ENCODE measurements at places on chromosomes 12 and 14. TPM values are rescaled to one million over a fixed set of nuclear protein-coding genes. Genes with fewer than 3 reads are reported as not detected.

CPNE6 gene
- not detected for total RNA-seq

SPIC gene
- not detected for total RNA-seq

PLCZ1 gene
- total RNA-seq = not detected

RFX4 gene
- total RNA-seq = not detected

RDH12 gene
- not detected for total RNA-seq

ANKRD13A gene
- 15.2 TPM for total RNA-seq

BDKRB2 gene
- total RNA-seq = 1.1 TPM

OSGEP gene
- total RNA-seq = 28.1 TPM

ACVR1B gene
- total RNA-seq = 17.3 TPM

ARHGEF25 gene
- 5.1 TPM for total RNA-seq

BATF gene
- total RNA-seq = not detected

DBX2 gene
- not detected for total RNA-seq

ART4 gene
- not detected for total RNA-seq

SLCO1A2 gene
- not detected for total RNA-seq

YLPM1 gene
- total RNA-seq = 35.8 TPM

ARL1 gene
- total RNA-seq = 58.0 TPM

KLHL42 gene
- 21.0 TPM for total RNA-seq

CORO1C gene
- 181 TPM for total RNA-seq

SERPINA4 gene
- not detected for total RNA-seq

IL26 gene
- total RNA-seq = not detected

AKAP3 gene
- total RNA-seq = 0.05 TPM

FAM186B gene
- 0.19 TPM for total RNA-seq

GALNT6 gene
- total RNA-seq = 3.3 TPM

PROX2 gene
- total RNA-seq = not detected

ZNF891 gene
- 0.28 TPM for total RNA-seq

HOXC4 gene
- total RNA-seq = 3.4 TPM

SLC24A4 gene
- total RNA-seq = 0.07 TPM

NXPH4 gene
- total RNA-seq = 5.2 TPM

PLEKHD1 gene
- 0.03 TPM for total RNA-seq

PRKD1 gene
- 2.2 TPM for total RNA-seq

CD4 gene
- not detected for total RNA-seq

CLEC4A gene
- total RNA-seq = not detected

PUS7L gene
- 2.9 TPM for total RNA-seq

ADAMTS20 gene
- not detected for total RNA-seq

KITLG gene
- total RNA-seq = 16.6 TPM

STRN3 gene
- total RNA-seq = 11.9 TPM

GPR65 gene
- total RNA-seq = not detected

BEGAIN gene
- total RNA-seq = 9.6 TPM

PAX9 gene
- 2.0 TPM for total RNA-seq

PLBD1 gene
- 5.9 TPM for total RNA-seq

ADCY6 gene
- 14.6 TPM for total RNA-seq

VRTN gene
- not detected for total RNA-seq

KRT6C gene
- total RNA-seq = not detected

CCDC198 gene
- total RNA-seq = 2.3 TPM

PIWIL1 gene
- not detected for total RNA-seq

PRH1 gene
- total RNA-seq = 2.8 TPM

TNFAIP2 gene
- total RNA-seq = 262 TPM

SSTR1 gene
- total RNA-seq = not detected

LYZ gene
- not detected for total RNA-seq

LBHD2 gene
- total RNA-seq = 0.27 TPM

LRP1-AS gene
- not detected for total RNA-seq

SLC2A14 gene
- total RNA-seq = 0.36 TPM

GZMB gene
- total RNA-seq = not detected

SLC25A21 gene
- 0.68 TPM for total RNA-seq

DHH gene
- total RNA-seq = not detected

CD163L1 gene
- 0.72 TPM for total RNA-seq

SMIM41 gene
- not detected for total RNA-seq
